Stromal cell of bone marrow (primary cell): ENCODE measurements at places on chromosomes 3 and 15.

DNA sequence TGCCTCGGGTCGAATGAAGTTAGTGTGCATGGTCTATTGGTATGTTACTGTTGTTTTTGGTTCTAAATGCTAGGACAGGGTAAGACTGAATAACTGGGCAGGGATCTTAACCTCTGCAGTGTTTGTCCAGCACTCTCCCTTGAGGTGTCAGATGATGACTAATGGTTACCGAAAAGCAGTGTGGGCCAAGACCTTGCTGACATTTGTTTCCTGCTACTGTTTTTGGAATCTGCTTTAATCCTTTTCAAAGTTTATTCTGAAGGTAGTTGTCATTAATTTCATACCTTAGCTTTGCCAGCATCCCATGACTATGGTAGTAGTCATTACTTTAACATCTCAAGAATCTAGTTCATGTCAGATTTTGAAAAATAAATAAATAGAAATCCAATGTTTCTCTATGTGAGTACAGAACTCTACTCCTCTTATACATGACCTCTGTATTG, 117.0 kb downstream of the P3H2 start:
- DNase-seq = peak; percentile 70

GRCh38 chr3:10017636-10018292, 8.5 kb upstream of the FANCD2 start:
- DNase-seq = peak; percentile 71

GRCh38 chr3:197516517-197516889, 39.3 kb downstream of the BDH1 start:
- DNase-seq = peak; percentile 81

- DNase-seq = no peak
Measured at GRCh38 chr15:94610485-94610884, 379.1 kb downstream of the MCTP2 start.

GRCh38 chr3:185912512-185912911, 25.3 kb downstream of the TRA2B start:
- no peak for DNase-seq

- DNase-seq = no peak
Measured at GRCh38 chr3:39601241-39601640, 133.8 kb downstream of the MOBP start.

- DNase-seq = no peak
Measured at GRCh38 chr15:40762919-40763800, 708 bp upstream of the GCHFR start.

DNA sequence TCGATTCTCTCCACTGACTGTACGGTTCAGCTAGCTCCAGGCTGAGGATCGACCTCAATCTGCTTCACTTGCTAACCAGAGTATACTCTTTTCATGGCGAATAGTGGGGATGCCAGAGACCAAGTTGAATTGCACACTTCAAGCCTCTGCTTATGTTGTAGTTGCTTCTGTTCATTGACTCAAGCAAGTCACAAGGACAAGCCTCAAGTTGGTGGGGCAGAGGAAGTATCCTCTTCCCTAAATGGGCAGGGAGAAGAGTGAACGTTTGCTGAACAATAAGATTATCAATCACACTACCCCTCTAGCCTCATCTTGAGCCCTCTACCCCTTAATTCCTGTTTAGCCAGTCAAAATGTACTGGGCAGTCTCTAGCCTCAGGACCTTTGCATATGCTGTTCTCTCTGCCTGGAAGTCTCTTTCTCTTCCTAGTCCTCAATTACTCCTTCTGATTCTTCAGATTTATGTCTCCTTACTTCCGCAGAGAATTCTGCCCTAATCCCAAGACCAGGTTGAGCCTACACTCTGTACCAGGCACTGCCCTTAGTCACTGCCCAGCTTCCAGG, 390.4 kb upstream of the PROK2 start:
- DNase-seq = no peak

DNA sequence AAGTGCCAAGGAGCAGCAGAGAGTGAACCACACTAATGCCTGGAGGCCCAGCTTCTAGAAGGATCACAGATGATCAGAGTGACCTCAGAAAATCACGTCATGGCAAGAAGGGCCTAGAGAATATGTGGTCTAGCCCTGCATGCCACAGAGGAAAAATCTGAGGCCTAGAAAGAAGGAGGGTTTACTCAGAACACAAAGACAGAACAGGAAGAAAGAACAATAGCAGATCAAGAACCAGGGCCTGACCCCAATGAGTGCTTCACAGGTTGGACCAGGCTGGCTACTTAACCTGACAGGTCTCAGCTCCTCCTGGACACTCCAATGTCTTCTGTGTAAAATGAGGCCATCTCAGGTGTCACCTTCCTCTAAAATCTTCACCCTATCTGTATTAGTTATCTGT, 14.2 kb downstream of the RAB6B start:
- DNase-seq = no peak

DNA sequence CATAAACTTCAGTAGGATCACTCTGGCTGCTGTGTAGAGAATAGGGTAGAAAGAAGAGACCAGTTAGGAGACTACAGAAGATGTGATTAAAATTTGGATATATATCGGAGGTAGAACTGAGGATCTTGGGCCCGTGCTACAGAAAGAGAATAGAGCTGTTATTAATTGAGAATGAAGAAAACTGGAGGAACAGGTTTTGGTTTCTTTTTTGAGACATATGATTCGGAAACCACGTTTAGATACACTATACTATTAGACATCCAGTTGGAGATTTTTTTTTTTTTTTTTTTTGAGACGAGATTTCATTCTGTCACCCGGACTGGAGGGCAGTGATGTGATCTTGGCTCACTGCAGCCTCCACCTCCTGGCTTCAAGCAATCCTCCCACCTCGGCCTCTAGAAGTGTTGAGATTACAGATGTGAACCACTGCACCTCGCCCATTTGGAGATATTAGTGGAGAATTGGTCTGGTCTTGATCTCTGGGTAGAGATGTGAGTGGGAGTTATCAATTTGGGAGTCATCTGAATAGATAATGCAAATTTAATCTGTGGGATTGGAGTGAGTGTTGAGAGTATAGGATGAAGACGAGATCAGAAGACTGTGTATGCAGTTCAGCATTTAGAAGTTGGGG, 50.9 kb downstream of the TCF12 start:
- DNase-seq = no peak

- no peak for DNase-seq
Measured at GRCh38 chr3:335240-335639, 138.7 kb downstream of the CHL1 start.

- no peak for DNase-seq
Measured at GRCh38 chr3:14244521-14245247, 66.1 kb downstream of the LSM3 start.

DNA sequence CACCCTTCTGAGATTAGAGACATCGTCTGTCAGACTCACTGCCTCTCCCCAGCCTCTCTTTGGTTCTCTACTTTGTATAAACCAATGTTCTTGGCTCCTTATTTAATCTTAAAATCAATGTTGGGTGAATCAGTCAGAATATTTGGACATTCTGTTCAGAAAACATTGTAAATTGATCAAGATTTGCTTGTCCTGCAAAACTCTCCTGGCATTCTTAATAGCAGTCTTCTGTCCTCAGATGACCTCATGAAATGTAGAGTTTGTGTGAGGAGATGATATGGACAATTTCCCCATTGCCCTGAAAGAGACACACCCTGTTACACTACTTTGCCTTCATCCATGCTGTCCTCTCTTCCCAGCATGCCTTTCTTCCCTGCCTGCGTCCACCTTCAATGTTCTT, 33.6 kb downstream of the CD200R1L start:
- peak; percentile 20 for DNase-seq

DNA sequence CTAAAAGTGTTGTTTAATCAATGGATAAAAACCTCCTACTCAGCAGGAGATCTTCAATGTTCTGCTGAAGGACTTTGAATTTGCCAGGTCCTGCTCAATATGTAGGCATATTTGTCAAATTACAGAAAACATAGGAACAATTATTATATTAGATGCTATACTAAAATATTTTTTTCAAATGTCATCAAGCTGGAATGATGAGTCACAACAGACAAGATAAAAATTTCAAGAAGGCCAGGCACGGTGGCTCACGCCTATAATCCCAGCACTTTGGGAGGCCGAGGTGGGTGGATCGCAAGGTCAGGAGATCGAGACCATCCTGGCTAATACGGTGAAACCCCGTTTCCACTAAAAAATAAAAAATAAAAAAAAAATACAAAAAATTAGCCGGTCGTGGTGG, 68.0 kb downstream of the AQP9 start:
- no peak for DNase-seq

DNA sequence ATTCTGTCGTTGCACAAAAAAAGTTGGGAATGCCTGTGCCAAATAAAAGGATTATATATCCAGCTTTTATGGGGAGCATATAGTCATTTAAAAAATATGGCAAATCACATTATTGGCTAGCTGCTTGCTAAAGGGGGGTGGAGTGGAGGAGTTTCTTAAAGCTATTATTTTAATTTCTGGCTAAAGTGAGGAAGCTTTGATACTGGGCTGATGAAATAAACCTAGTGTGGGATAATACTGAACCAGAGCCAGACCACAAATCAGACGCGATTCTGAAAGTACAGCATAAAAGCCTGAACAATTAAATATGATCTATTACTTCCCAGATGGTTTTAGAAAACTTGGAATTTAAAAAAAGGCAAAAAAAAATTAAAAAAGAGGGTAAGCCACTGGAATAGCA, 14.4 kb downstream of the POLR2M start:
- no peak for DNase-seq

DNA sequence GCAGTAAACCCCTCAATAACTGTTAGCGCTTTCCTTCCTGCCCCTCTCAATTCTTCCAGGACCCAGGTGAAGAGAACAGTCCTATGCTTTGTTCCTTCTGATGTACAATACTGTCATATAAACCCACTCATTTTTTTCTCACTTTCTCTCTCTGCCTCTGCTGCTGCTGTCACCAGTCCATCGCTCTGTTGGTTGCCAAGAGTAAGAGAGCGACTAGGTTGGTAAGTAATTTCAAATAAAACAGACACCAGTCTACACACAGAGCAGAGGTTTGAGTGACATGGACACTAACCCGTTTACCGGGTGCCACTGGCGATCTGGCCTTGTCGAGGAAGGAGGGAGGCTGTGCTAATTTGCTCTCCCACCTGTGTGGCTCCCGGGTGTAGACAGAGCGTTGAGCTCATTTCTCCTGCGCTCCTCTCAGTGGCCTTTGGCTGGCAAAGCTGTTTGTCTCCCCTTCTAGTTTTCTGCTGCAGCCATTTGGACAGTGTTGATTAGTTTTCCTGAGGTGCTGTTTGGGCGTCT, 215.4 kb downstream of the THSD4 start:
- no peak for DNase-seq

DNA sequence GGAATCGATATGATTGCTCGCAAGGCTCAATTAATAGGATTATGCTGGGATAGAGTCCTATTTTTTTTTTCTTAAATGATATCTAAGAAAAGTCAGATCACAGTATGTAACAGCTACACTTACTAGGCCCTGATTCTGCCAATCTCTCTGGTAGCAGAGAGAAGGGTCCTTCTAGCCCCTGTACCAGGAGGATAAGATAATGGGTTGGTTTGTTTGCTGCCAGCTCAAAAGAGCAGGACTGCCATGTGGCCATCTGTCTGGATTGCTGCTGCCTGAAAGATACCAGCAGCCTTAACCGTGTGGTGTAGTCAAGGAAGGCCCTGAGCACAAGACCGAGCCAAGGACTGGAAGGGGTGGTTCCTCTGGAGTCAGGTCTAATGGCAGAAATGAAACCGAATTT, 236.4 kb downstream of the KLF13 start:
- DNase-seq = no peak

- DNase-seq = peak; percentile 57
Measured at GRCh38 chr3:141485641-141486495, 959 bp upstream of the RASA2 start.

DNA sequence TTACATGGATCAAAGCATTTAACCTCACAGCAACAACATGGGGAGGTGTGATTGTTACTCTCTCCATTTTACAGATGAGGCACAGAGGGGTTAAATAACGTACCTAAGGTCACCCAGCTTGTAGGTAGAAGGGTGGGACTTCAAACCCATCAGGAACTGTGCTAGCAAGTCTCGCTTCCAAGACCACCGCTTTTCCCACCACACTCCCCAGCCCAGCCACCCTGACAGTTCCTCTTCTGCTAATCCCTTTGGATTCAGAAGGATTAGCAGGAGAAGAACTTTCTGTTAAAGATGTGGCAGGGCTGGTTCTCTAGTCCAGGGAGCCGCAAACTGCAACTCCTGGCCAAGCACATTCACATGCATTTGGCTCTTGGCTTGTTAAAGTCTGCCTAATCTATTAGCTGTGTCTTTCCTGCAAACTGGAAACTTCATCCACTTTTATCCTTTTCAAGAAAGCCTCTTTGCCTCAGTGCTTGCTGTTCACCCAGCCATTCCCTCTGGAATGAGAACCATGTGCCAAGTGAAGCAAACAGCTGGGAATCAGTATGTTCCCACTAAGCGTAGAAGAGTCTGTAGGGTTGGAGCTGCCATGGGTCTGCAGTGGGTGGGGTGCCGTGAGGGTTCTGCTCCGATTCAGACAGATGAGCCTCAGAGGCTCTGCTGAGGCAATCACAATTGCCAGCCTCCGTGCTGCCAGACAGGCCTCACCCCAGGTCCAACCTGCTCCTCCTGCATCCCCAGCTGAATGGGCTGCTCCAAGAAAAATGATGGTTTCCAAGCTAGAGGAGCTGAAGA, 44.6 kb downstream of the POMGNT2 start:
- no peak for DNase-seq

- DNase-seq = no peak
Measured at GRCh38 chr3:134927599-134927998, 132.5 kb downstream of the EPHB1 start.

DNA sequence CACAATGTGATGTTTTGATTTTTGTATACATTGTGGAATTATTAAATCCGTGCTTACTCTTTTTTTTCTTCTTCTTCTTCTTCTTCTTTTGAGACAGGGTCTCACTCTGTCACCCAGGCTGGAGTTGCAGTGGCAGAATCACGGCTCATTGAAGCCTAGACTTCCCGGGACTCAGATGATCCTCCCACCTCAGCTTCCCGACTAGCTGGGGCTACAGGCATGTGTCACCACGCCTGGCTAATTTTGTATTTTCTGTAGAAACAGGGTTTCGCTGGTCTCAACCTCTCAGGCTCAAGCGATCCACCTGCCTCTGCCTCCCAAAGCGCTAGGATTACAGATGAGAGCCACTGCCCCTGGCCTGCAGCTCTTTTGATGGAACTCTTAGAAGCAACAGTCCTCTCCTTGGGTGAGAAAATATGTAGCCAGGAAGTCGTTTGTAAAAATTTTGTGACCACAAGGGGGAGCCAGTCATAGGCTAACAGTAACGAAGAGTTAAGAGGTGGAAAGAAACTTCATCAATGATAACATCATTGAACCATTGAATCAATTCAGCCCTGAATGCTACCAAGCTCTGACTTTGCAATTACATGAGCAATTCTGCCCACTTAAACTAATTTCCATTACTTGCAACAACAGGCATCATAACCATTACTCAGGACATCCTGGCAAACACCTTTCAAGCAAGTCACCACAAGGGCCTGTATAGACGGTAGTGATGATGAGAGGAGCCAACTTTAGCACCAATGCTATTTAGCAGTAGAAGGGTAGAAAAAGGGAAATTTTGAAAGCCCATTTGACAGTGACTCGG, 16.7 kb upstream of the CMTM7 start:
- peak; percentile 50 for DNase-seq

- no peak for DNase-seq
Measured at GRCh38 chr3:69282181-69282580, 103.7 kb downstream of the FRMD4B start.
